ENCODE measurements at places on chromosomes 7 and 10.

DNA sequence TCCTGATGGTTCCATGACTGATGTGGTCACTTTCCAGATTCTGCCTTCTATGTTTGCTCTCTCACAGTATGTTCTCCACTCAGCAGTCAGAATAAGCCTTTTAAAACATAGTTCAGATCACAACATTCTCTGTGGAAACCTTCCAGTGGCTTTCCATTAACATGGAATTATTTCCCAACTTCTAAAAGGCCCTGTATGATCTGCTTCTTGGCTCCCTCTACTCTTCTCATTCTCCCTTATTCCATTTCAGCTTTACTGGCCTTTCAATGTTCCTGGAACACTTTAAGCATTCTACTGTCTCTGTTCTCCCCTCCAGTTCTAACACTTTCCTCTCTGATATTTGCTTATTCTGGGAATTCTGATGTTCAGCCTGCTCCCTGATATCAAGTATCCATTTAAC lies 325.6 kb downstream of the THSD7A start:
- no peak for DNase-seq

DNA sequence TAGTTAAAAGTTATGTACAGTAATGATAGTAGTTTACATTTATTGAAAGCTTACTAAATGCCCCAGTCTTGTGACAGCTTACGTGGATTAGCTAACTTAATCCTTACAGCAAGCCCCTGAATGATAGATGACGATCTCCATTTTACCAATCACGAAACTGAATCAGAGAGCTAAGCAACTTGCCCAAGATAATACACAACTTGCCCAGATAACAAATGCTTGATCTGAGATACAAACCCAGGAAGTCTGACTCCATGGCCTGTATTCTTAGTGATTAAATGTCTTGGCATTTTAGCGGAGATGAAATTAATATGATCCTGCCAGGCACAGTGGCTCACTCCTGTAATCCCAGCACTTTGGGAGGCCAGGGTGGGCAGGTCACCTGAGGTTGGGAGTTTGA lies 46.9 kb upstream of the FMC1 start:
- DNase-seq = no peak

DNA sequence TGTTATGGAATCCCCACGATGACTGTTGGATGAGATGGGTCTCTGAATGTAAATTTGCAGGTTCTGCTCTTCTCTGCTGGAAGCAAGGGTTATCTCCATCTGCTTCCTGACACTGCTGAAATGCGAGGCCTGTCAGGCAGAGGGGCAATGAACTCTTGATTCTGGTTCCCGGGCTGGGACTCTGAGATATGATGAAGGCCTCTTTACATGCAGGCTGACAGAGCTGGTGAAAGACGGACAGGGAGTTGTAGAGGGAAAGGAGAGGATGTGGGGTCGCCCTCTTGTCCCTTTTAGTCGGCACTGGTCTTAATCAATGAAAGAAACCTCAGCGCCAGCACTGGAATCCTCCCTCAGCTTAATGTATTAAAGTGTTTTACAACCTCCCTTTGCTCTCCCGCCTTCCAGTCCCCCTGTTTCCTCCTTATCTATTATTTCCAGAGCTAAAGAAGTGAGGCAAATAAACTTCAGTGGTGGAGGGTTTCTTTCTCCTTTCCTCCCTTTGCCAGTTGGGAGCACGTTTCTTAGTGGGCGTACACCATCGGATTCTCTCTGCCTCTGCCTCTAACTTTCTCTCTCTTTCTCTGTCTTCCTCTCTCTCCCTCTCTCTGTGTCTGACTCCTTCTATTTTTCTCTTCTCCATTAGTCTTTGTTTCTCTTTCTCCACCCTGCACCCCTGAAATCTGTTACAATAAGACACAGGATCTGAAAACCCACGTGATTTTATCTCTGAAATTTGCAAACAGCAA lies 145.6 kb downstream of the BAMBI start:
- no peak for DNase-seq

DNA sequence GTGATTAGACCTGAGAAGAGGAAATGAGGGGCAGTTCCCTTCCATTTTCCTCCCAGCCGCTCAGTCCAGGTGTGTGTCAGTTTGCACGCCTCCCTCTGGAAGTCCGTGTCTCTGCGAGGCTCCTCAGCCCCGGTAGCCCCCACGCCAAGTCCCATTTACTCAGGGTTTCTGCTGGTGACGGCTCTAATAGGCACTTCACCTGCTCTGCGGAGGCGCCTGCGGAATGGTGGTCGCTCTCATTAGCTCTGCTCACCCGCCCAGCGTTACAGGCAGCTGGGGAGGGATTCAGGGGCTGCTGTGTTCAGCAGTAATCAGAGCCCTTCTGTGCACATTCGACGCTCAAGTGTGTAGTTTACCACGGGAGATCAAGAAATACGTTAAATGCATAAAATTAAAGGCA lies 179.9 kb downstream of the MGMT start:
- DNase-seq = no peak

GRCh38 chr7:159028508-159029401 lies 115.9 kb downstream of the VIPR2 start:
- DNase-seq = no peak

GRCh38 chr7:151085691-151086620 lies at the start of gene AGAP3:
Gene AGAP3 (plus strand): TSS chr7:151086475. CDS start chr7:151086742, 267 bp downstream.
- DNase-seq = peak; percentile 74

GRCh38 chr10:130935897-130936550 lies 375.5 kb downstream of the TCERG1L start:
- DNase-seq = no peak

- no peak for DNase-seq
Observed at GRCh38 chr10:130495891-130496636, 359.9 kb downstream of the GLRX3 start.

GRCh38 chr10:44356139-44357022 lies 28.5 kb downstream of the CXCL12 start:
- no peak for DNase-seq

DNA sequence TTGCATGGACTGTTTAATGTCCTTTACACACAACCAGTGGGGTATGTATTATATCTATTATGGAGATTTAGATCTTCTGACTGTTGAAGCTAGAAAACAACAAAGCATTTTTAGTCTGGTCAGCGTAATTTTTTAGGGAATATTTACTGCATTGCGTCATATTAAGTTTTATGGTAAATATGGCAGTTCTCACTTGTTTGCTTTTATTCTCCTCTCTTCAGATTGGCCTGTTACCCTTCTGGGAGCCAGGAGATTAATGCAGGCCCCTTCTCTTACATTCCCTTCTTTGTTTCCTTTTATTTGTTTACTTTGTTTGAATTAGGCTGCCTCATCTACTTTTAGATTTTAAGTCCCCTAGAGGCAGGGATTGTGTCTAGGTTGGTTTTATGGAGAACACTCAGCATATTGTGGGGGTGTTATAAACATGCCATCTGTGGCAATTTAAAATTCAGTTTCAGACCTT lies 13.8 kb downstream of the UBE2D1 start:
- DNase-seq = no peak

Measured in RWPE1 (cell line).